ENCODE measurements at places on chromosomes 6 and 20. TPM values are rescaled to one million over a fixed set of nuclear protein-coding genes. Genes with fewer than 3 reads are reported as not detected.

Gene LGSN
- polyA plus RNA-seq, result not detected

DNA sequence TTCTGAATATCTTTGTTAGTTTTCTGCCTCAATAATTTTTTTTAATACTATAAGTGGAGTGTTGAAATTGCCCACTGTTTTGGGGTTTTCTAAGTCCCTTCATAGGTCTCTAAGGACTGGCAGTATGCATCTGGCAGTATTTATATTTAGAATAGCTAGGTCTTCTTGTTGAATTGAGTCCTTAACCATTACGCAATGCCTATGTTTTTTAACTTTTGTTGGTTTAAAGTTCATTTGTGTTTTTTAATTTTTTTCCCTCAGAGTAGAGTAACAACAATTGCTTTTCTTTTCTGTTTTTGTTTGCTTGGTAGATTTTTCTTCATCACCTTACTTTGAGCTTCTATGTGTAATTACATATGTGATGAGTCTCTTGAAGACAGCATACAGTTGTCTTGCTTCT is 375.9 kb upstream of the EYS start:
- H3K4me1 ChIP-seq, result no peaks in the 10 kb centered on the region
- no peak overlapping the region for H3K4me3 ChIP-seq
- H3K36me3 ChIP-seq, result no peaks in the 10 kb centered on the region
- H3K27me3 ChIP-seq, result no peaks in the 10 kb centered on the region
- DNase-seq, result no peak

- no peaks in the 10 kb centered on the region for H3K36me3 ChIP-seq
- no peak overlapping the region for H3K4me3 ChIP-seq
- H3K27ac ChIP-seq, result no peak overlapping the region
- no peaks in the 10 kb centered on the region for H3K4me1 ChIP-seq
- no peaks in the 10 kb centered on the region for H3K27me3 ChIP-seq
Measured at GRCh38 chr6:97053643-97054411, 129.3 kb downstream of the KLHL32 start.

DNA sequence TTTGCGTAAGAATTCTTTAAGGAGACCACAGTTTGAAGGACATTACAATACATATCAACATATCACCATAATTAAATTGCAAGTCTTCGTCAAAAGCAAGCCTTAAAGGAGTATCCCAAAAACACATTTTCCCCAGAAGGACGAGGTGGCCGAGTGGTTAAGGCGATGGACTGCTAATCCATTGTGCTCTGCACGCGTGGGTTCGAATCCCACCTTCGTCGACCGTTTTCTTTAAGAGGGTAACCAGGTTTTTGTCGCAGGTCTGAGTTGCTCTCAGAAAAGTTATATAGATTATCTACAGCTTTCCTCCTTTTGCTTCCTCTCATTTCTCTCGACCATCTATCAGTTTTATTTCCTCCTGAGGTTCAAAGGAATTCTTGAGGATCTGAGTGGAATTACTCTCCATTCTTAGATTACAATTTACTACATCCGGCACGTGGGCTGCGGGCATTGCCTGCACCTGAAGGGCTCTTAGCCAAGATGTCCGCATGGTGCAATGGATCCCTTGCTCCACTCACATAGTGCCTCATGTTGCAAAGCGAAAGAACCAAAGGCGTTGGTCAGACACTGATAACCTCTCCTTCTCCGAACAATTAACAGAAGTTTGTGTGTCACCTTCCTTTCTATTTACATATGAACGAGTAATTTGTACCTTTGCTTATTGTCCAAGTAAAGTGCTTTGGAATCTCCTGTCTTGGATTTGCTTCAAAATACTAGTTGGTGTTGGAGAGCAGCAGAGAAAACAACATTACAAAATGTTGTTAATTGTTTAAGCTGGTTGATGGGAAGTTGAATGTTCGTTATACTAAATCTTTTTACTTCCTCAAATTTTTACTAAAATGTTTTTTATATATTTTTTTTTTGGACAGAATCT is 14.0 kb downstream of the POM121L2 start:
- no peaks in the 10 kb centered on the region for H3K4me1 ChIP-seq
- H3K4me3 ChIP-seq, result no peak overlapping the region
- peaks cover 100% of the 10 kb centered on the region for H3K27me3 ChIP-seq
- H3K36me3 ChIP-seq, result no peaks in the 10 kb centered on the region

Measured in sigmoid colon (tissue), 7 donors.